Anterior cingulate cortex (tissue), 58 donors: ENCODE measurements at places on chromosomes 5 and 9.

DNA sequence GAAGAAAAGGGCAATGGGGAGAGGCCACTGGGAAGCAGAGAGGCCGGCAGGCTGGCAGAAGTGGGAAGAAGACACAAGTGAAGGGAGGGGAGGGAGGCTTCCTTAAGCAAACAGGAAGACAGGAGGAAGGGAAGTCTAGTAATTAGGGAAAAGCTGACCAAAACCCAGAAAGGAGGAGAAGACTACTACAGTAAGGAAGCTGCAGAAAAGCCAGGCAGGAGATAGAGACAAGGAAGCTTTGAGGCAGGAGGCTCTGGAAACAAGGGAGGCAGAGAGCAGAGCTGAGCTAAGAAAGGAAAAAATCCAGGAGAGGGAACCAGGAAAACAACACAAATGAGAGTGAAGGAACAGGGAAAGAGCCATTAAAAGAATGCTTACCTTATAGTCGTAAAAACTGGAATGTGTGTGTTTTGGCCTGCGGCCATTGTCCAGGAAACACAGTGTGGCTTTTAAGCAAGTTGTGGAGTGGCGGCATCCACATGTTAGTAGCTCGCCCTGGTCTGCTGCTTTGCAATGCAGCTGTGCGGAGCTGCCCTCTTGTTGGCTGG, 317.1 kb upstream of the CLINT1 start:
- no peak for DNase-seq

DNA sequence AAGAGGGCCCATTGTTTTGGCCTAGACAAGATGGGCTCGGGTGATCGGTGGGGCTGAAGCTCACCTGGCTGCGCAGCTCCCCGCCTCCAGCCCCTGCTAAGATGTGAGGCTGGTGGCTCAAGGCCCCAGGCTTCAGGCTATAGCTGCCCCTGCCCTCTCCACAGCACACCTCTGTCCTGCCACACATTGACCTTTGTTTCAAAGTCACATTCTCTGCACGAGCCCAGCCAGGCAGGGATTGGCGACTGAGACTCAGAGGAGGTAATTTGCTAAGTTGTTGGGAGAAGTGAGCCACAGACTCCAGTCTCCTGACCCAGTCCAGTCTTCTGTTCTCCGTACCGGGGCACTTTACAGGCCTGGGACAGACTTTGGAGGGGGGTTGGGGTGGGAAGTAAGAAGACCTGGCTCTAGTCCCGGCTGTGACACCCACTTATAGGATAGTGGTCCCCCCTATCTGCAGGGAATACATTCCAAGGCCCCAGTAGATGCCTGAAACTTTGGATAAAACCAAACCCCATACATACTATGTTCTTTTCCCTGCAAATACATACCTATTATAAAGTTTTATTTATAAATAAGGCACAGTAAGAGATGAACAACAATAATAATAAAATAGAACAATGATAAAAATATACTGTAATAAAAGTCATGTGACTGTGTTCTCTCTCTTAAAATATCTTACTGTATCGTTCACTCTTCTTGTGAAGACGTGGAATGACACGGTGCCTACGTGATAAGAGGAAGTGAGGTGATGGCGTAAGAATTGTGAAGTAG, 13.3 kb downstream of the PDGFRB start:
- DNase-seq = no peak

- no peak for DNase-seq
Observed at GRCh38 chr9:76691517-76692313, 72.5 kb upstream of the PCA3 start.

- DNase-seq = no peak
Observed at GRCh38 chr5:37989884-37990283, 150.0 kb upstream of the GDNF start.

DNA sequence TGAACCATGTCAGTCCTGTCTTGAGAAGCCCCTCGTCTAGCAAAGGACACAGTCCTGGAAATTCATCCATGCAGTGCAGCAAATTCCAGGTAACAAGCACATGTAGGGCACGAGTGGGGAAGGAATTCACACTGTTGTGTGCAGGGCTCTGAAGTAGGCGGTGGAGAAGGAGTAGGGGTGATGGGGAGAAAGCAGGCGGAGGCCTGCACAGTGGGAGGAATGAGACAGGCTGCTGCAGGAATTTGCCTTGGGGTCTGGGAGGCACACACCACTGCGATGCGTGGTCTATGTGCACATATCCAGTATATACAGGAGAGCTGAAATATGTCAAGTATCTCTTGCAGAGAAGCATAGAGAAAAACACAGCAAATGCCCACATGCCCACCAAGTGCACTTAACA, 249.2 kb upstream of the IRX2 start:
- no peak for DNase-seq

DNA sequence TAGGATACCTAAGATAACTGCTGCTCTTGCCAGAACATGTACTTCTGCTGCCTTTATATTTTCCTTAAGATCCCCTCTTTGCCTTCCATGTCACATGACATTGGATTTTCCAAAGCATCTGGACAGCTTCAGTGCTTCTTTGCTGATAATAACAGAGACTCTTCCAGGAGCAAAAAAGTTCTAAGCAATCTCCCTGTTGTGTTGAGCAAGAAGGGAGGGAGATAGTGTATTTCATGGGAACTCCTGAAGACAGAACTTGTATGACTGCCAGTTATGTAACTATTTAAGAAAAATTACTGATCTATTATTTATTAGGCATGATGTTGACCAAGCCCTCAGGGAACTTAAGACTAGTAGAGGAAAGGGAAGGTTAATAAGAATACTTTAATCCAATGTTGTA, 454.7 kb downstream of the SPATA31D1 start:
- DNase-seq = no peak

- DNase-seq = no peak
Observed at GRCh38 chr9:73370053-73370452, 218.4 kb downstream of the ANXA1 start.

DNA sequence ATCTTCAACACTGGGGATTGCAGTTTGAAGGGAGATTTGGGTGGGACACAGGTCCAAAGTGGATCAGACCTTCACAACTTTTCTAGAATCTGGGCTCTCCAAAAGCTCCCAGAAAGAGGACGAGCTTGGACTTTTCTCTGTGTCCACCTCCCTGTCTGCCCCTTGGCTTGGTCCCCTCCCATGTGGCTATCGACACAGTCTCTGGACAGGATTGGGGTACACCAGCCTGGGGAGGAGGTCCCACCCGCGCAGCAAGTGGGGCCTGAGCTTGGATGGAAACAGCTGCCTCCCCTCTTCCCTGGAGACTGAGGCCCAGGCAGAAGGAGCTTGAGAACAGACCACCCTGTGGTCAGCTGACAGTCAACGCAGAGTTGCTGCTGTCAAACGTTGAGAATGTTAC, 84.6 kb upstream of the FCN1 start:
- no peak for DNase-seq

- DNase-seq = no peak
Observed at GRCh38 chr9:103215197-103215596, 220.1 kb downstream of the CYLC2 start.

DNA sequence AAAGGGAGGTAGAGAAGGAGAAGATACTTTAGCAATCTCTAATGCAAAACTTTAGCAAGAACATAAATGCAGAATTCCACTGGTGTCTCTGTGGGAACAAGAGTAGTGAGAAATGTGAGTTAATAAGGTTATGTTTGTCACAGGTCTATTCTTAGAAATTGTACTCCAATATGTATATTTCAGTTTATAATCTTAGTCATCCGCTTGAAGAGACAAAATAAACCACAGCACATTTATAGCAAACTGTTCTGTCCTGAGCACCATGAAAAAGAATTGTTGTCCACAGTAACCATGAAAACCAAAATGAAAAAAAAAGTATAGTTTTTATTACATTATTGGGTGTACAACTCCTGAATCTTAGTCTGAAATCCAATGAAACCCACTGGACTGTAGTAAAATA, 93.6 kb upstream of the TSLP start:
- no peak for DNase-seq

DNA sequence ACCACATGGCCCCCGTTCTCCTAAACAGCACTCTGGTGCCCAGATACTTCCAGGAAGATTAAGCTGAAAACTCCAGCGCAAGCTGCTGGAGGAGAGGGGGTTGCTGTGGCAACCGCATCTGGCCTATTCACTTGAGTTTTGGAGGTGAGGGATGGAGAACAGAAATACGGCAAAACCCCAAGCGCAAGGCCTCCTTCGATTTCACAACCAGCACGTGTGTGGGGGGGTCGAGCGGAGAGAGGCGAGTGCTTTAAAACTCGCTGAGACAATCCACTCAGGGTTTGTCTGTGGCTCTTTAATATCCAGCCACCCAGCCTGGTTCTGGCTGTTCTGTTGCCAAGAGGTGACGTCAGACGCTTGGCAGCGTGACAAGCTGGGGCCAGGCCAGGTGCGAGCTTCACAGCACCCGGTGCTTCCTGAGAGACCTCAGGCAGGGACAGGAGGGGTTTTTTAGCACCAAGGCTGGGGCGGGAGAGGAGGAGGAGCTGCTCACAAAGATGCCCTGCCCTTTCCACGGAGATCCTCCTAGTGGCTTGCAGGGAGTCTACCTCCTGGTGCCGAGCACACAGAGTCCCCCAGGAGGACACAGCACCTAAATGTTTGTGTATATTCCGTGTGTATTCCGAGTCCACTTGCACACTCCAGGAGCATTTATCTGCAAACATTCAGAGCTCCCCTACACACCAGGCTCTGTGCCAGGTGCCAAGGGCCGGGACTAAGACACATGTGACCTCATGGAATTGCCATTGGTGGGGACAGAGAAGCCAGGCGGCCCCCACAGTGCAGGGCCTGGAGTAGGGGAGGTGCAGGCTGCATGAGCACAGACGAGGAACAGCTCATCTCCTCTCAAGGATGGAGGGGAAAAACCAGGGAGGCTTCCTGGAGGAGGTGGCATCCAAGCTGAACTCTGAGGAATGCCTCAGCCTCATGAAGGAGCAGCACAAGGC, 194.6 kb downstream of the OLFM1 start:
- DNase-seq = peak; percentile 77

GRCh38 chr9:84173961-84174360, 166.6 kb downstream of the SLC28A3 start:
- no peak for DNase-seq

DNA sequence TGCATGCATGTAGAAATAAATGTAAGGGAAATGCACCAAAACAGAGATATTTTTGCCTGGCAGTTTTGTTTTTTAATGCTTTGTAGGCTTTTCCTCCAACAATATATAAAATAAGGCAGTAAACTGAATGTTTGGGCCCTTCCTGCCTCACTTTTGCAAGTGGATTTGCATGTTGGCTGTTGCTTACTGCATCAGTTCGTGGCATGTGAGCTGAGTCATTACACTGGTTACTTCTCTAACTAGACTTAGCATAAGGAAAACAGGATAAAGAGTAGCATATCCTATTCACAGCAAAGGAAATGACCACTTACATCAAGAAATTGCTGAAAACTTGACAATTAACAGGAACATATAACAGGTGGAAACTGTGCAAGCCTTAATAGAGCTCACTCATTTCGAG, 113.4 kb downstream of the TLE1 start:
- no peak for DNase-seq

DNA sequence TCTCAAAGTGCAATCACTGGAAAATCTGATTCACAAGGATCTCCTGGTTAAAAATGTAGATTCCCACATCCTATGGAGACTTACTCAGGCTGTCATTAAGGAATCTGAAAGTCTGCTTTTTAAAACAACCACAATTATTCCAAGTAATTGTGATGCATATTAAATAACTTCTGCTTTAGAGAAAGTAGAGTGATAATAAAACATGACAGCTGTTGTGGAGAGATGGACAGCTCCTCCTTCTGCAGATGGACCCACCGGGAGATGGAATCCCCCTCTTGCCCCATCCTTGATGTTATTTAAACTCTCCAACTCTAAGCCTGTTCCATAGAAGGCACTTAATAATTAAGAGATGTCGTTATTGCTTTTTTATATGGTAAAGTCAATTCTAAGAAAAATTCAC, 802.2 kb downstream of the CDH12 start:
- no peak for DNase-seq

- DNase-seq = no peak
Observed at GRCh38 chr5:157842185-157842584, 16.8 kb downstream of the CLINT1 start.

DNA sequence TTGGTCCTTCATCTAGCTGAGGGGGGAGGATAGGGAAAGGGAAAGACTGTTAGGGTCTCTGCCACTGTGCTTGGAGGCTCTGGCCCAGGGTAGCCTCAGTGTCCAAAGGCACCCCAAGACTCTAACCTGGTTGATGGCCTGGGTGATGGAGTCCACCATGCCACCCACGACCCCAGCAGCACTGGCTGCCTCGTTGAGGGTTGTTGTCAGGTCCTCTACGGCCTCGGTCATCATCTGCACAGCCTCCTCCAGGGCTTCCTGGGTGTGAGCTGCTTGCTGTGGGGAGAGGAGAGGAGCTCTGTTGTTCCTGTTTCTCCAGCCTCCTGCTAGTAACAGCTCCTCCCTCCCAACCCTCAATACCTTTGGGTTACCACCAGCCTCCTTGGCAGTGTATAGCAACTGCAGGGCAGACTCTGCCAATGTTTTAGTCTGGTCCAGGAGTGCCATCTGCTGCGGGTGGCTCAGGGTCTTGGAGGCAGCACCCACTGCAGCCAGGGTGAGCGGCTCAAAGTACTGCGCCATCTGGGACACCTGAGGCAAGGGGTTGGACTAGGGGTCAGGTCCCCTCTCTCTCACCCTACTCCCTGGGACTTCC, 16.2 kb upstream of the TPM2 start:
- DNase-seq = no peak

DNA sequence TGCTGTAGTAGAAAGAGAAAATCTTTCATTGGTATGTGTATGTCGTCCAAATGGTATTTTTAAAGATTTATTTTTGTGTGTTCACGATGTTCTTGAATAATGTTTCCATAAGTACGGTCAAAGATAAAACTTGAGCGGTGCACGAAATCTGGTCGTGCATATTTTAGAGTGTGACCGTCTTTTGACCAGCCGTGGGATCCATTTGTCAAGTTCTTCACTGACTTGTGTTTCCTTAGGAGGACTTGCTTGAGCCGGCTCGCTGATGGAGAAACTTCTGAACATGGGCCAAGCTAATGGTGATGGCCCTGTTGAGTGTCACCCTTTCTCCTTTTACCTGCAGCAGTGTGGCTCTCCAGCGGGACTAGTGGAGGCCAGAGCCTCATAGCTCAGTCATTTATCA, 11.1 kb upstream of the STC2 start:
- no peak for DNase-seq

DNA sequence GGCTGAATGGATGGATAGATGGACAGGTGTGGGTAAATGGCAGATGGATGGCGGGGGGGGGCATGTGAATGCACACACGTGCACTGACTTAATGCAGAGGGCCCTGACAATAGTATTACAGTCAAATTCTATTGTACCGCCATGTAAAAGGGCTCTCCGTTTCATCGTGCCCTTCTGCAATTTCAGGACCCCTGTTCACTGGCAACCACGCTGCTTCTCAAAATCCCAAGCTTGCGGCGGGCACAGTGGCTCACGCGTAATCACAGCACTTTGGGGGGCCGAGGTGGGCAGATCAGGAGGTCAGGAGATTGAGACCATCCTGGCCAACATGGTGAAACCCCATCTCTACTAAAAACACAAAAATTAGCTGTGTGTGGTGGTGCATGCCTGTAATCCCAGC, 211.4 kb downstream of the BNC2 start:
- no peak for DNase-seq
